NCI-H774 (cell line): ENCODE measurements at places on chromosomes 7 and 10.

DNA sequence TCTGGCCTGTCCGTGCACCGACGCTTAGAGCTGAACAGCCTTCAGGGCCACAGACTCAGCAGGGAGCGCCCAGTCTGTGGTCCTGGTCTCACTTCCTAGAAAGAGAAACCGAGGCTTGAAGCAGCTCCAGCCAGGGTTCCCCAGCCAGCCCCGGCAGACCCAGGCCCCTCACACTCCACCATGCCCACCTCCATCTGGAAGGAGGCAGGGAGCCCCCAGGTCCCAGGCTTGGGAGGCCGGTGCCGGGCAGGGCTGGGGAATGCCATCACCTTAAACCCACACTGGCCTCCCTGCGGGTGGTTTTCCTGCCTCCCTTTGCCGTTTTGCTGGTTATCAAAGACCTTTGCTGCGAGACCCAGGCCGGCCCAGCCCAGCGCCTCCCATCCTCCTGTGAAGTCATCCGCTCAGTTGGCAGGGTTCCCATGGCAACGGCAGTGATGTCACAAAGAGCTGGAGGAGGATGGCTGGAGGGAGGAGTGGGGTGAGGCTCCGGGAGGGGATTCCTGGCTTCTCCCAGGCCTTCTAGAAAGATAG is 24.0 kb downstream of the ELFN1 start:
- DNase-seq = peak; percentile 9

DNA sequence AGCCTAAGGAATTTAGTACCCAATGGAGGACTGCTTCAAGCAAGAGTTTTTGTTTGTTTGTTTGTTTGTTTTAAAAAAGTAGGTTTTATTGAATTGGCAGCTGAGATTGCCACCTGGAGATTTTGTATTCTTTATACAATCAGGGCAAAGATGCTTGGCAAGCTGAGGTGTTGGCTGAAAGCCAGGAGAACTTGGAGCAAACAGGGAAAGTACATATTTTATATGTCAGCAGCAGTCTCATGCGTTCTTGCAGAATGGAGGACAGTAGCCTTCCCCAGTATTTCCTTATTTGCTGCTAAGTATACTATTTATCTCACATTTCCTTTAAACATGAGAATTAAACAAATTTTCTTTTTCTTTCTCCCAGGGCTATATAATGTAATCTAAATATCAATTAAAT is 22.6 kb upstream of the ICA1 start:
- DNase-seq = no peak

DNA sequence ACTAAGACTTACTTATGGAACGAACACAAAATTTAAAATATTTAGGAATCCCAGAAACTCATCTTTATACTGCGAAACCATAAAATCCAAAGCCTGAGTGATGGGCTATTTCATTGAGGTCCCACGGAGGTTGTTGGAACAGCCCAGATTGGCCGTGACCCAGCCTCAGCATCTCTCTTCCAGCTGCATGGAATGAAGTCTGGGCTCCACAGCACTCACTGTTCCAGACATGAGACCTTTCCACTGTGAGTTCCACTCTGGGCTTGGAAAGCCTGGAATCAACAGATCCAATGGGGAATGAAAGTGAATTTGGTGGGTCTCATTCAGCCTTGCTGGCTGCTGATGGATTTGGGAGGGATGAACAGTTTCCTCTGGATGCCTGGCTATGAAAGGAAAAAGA is 184.9 kb downstream of the EMX2 start:
- DNase-seq = no peak

DNA sequence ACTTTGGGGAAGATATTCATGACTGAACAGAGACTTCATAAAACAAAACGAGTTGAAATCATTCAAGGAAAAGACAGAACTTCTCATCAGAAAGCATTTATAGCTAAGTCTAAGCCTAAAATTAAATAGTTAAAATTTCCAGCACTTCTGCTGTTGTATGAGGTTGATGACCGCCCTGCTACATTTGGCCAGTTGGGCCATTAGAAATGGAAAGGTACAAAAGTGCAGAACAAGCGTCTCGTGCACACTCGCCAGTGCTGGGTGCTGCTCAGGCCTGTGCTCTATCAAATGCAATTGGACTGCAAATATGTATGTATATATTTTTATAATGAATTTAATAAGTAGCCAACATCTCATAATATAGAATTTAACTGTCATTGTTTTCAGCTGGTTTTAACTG is 34.4 kb upstream of the RNF32 start:
- DNase-seq = no peak

GRCh38 chr7:36838616-36839225 is 114.4 kb upstream of the AOAH start:
- DNase-seq = no peak

DNA sequence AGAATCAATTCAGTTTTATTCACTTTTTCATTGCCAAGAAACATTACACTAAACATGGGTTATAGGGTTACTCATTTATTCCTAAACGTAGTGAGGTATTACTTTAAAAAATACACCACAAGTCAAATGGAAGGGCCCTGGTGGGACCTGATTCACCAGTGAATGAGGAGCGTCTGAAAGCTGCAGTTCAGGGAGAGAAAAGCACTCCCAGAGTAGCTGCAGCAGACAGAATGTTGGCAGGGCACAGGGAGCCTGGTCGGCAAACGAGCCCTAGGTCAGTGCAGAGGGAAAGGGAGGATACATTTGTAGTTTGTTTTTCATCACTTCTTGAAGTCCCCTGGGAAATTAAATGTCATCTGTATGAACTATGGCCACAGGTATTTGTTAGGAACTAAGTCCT is 361.7 kb upstream of the ETV1 start:
- no peak for DNase-seq

DNA sequence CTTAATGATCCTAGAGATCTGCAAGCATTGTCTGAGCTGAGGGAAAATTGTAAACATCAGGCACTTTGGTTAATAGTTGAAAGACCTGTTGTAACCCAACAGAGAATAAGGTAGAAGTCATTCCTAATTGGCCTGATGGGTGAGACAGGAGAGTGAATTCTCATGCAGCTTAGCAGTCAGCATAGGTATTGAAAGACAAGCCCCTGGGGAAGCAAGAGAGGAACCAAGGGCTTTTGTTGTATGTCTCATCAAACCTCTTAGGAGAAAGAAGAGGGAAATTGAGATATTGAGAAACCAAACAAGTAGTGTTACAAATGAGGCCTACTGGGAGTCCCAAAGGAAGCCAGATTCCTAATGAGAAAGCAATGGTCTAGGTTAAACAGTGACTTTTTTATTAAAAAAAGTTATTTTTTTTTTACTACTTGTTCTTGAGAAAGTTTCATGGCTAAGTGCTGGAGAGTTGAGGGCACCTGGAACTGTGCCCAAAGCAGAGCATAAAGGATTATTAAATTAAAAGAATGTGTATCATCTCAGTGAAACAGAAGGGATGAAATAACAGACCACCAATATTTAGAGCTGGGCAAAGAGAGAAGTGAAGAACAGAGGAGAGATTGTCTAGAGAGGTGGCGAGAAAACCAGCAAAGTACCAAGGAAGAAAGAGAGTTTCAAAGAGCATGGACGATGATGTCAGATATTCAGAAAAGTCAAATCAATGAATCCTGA is 168.9 kb downstream of the CDK14 start:
- DNase-seq = no peak

DNA sequence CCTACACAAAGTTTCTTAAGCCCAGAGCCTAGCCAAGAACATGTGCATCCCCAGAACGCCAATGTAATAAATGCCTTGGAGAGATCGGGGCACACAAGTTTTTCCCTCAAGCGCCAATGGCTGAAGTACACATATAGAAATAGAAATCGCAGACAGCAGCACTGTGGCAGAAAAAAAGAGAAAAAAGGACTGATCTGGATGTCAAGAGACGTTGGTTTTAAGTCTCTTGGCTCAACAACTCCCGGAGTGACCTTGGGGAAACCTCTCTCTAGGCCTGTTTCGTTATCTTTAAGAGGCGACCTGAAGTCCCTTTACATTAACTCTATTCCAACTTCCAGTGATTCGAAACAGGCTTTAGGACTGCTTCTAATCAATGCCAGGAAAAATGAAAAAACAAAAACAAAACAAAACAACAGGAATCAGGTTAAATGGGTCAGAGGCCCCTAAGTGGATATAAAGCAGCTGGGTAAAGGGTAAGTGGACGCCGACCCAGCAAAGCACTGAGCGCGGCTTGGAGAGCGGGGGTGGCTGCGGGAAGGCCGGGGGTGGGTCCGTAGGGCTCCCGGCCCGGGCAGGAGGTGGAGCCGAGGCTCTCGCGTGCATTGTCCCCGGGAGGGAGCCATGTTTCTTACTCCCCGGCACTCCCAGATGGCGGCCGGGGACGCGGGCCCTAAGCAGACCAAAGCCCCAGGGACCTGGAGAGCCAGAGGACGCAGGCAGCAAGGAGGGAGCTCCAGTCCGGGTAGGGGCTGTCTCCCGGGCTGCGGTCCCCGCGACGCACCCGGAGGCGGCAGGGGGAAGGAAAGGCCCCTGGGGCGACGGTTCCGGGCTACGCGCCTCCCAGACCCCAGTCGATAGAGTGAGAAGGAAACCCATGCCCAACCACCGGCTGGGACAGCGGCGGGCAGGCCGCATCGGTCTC is 757 bp downstream of the EIF3A start:
- no peak for DNase-seq

DNA sequence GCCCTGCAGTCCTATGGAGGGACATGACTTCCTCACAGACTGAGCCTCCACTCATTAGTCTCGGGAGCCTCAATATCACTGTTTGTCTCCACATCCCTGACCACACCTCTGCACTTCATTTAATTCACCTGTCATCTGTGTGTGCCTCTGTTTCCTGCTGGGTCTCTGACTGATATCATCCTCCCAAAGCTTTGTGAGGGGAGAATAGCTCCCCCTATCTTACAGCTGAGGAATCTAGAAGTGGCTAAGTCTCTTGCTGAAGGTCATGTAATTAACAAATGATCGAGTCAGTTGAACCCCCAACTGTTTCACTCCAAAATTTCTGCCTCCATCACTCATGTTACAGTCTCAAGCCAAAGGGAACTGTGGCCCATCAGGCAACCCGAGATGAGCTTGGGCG is 5.5 kb upstream of the CPXM2 start:
- DNase-seq = no peak

- DNase-seq = peak; percentile 26
Measured at GRCh38 chr7:29480451-29480850, 83.2 kb upstream of the PRR15 start.

GRCh38 chr7:836429-836828 is 4.2 kb downstream of the SUN1 start:
- no peak for DNase-seq

- no peak for DNase-seq
Measured at GRCh38 chr10:30828680-30829079, 199.1 kb upstream of the LYZL2 start.

- no peak for DNase-seq
Measured at GRCh38 chr7:134212576-134213546, 85.7 kb downstream of the LRGUK start.

- DNase-seq = no peak
Measured at GRCh38 chr10:97207131-97207530, 21.4 kb upstream of the SLIT1 start.

- DNase-seq = no peak
Measured at GRCh38 chr7:43872406-43873110, 3.2 kb upstream of the MRPS24 start.

DNA sequence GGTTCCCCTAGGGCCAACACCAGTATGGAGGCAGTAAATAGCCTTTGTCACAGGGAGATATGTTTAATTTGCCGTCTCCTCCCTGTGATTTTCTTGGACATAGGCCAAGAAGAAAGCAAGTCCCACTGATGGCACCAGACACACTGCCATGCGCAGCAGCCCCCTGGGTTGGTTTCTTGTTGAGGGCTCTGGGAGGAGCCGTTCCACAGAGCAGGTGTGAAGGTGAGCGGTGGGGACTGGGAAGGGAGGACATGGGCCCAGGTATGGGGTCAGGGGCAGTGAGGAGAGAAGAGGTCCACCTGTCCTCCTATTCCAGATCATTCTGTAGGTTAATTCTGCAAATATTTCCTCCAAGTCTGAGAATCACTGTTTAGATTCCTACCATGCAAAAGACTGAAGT is 376.1 kb downstream of the PLXNA4 start:
- DNase-seq = no peak

DNA sequence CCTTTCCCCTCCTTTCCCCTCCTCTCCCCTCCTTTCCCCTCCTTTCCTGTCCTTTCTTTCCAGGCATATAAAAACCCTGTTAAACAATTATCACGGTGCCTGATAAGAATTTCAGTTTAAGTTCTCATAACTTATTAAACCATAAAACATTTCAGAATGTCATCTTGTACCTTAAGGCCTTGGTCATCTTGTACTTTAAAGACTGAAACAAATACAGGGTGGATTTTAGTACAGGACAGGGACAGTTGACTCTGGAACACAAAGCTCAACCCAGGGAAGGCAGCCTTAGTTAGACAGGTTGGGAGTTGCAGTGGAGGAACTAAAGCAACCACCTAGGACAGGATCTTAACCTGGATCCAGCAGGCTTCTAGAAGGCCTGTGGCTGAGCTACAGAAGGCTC is 1.2 kb downstream of the AGR3 start:
- no peak for DNase-seq

DNA sequence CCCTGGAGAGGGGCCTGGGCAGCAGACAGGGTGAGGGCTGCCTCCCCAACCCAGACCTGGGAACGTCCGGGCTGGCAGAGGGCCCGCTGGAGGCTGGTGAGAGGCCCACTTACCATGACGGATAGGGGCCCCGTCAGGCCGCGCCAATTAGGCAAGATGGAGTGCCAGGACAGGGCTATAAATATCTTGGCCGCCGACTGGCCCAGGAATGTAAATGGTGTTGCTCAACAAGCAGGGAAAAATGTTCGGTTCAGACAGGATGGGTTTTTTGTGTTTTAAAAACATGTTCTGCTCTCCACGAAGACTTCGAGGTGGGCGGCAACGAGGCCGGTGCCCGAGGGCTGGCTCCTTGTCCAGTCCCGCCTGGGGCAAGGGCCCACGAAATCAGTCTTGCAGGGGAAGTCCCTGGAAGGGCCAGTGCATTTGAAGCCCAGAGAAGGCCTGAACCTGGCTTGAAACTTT is 35.8 kb upstream of the ELN start:
- no peak for DNase-seq

- no peak for DNase-seq
Measured at GRCh38 chr10:94232711-94233383, 129.9 kb downstream of the NOC3L start.

DNA sequence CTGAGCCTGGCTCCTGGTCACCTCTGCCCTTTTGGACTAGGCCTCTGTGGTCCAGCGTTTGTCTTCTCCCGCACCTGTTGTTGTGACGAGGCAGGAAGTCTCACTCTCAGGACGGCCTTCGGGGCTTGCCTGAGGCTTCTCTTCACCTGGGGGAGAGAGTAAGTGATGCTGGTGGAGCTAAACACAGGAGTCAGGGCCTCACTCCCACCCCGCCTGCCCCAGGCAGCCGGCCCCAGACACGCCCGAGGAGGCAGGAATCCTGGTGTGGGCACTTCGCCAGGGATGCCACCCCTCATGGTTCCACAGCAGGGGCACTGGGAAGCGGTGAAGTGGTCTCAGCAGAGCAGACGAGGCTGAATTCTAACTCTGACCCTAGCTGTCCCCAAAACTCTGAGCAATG is 42.4 kb downstream of the IL2RA start:
- DNase-seq = no peak

- DNase-seq = no peak
Measured at GRCh38 chr10:30849231-30850035, 182.2 kb downstream of the ZNF438 start.
